AG04449 (cell line): ENCODE measurements at places on chromosomes 2 and 18.

DNA sequence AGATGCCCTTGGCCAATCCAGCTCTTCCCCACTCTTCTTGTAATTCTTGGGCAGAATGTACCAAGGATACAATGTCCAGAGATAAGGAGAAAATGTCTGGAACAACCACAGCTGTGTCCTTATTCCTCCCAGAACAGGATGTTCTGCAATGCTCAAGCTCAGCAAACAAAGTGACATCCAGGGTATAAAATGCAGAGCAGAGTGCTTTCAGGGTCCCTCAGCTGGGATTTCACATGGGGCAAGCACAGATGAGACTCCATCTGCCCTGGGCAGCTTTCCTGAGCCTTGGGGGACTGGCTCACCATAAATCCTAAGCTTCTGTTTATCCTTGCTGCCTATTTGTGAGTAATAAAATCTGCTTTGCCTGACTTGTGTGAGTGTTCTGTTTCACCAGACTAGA, 127.4 kb downstream of the VAPA start:
- no peak for DNase-seq

GRCh38 chr2:164816046-164816445, 25.6 kb downstream of the COBLL1 start:
- no peak for DNase-seq

DNA sequence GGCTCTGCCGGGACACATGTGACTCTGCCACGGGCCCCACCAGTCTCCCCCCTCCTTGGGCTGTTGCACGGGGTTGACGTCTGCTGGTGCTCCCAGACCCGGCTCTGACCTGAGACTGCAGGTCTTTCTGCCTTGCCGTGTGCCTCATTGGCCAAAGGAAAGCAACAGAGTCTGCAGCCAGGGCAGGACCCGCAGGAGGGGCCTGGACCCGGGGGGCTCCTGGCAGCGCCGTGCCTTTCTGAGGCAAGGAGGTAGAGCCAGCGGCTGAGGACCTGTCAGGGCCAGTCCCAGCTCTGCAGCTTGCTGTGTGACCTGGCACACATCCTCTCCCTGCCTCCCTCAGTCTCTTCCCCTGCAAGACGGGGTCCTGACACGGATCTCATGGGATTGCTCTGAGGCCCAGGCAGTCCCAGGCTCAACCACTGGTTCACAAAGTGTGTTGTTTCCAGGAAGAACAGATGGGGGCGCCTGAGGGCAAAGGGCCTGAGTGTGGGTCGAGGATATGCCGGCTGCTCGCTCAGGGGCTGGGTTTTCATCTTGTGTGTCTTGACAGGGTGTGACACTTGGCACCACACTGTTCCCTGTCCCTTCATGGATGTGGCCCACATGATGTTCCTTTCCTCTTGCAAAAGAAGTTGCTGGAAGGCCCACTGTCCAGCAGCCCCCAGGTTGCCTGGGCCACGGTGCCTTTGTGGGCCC, 9.0 kb downstream of the CAPN10 start:
- no peak for DNase-seq

DNA sequence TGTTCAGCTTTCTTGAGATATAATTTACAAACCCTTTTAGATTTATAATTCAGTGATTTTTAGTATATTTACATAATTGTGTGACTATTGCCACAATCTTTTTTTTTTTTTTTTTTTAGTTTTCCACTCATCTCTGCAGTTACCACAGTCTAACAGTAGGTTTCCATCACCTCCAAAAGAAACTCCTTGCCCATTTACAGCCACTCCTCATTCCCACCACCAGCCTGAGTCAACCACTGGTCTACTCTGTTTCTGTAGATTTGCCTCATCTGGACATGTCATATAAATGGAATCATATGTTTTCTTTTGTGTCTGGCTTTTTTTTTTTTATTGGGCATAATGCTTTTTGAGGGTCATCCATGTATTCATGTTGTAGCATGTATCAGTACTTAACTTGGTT, 16.1 kb downstream of the MTX2 start:
- no peak for DNase-seq

GRCh38 chr2:128502638-128503246, 184.1 kb upstream of the HS6ST1 start:
- DNase-seq = no peak

GRCh38 chr2:50491541-50492476, 540.1 kb downstream of the NRXN1 start:
- DNase-seq = peak; percentile 5

- DNase-seq = no peak
These were observed 50.3 kb downstream of the DTNA start for GRCh38 chr18:34760444-34760843.

DNA sequence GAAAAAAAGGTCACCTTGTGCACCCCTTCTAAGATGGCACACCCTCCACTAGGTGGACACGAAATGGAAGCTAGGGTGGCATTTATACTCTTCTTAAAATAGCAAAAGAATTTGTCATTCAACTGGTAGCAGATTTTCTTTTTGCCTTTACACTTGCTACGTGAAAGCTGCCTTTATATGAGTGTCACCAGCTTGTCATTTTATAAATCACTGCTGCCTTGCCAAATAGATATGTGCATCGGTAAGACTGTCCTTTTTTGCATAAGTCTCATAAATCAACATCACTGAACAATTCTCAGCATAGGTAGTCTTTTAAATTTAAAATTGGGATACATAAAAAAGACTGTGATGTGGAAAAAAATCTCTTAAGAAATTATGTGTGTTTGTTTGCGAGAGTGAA, 764.1 kb downstream of the TDRD15 start:
- DNase-seq = no peak
